ENCODE measurements at places on chromosomes 6 and 20.

- DNase-seq: no peak
Observed at GRCh38 chr6:146768722-146769121, 169.9 kb downstream of the ADGB start.

GRCh38 chr6:92043777-92044176 lies 1375.6 kb downstream of the EPHA7 start:
- DNase-seq: no peak

GRCh38 chr6:111780393-111780792 lies 92.9 kb downstream of the FYN start:
- DNase-seq: no peak

- no peak for DNase-seq
Observed at GRCh38 chr6:41599852-41600445, 38.3 kb upstream of the MDFI start.

GRCh38 chr6:105793130-105793529 lies 293.0 kb upstream of the PRDM1 start:
- DNase-seq: peak; percentile 26

- DNase-seq: no peak
Observed at GRCh38 chr6:158431036-158431435, 118.8 kb downstream of the TULP4 start.

GRCh38 chr6:10205120-10205519 lies 209.8 kb downstream of the TFAP2A start:
- no peak for DNase-seq

- DNase-seq: peak; percentile 98
Observed at GRCh38 chr20:44960103-44960852, at the start of gene TOMM34. Gene TOMM34 (minus strand): TSS chr20:44960397. CDS start chr20:44960333, 64 bp downstream.

- no peak for DNase-seq
Observed at GRCh38 chr6:137762168-137763090, 104.6 kb upstream of the TNFAIP3 start.

- peak; percentile 76 for DNase-seq
Observed at GRCh38 chr6:143941852-143942627, 66.0 kb downstream of the PLAGL1 start.

DNA sequence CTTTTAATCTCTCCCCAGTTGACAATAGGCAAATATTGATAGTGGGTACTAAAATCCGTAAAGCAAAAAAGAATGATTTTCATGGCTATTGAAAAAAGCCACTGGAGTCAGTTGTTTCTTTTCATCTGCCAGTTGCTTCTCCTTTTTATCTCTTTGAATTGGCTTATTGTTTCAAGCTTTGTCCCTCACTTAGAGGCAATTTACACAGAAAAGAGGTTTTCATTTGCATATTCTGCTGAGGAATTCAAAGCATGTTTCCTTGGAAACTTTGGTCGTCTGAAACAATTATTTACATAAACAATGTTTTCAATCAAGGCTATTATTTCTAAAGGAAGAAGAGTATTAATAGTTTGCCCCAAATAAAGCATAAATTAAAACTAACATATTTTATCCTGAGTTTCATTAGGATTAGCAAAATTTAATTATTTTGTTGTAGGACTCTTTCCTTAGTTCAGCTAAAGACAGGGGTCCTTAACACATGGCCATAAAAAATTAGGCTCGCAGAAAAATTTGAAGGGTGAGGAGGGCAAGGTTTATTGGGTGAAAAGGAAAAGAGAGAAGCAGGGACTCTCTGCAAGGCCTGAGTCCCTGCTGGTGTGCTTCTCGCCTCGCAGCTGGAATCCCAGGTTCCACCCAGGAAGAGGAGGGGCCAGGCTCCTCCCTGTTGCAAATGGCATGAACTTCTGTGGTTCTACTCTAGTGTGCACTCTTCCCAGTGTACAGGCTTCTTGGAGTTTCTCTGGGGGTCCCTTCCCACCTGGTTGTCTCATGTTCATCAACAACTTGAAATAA lies 138.8 kb upstream of the LAMA2 start:
- DNase-seq: no peak

DNA sequence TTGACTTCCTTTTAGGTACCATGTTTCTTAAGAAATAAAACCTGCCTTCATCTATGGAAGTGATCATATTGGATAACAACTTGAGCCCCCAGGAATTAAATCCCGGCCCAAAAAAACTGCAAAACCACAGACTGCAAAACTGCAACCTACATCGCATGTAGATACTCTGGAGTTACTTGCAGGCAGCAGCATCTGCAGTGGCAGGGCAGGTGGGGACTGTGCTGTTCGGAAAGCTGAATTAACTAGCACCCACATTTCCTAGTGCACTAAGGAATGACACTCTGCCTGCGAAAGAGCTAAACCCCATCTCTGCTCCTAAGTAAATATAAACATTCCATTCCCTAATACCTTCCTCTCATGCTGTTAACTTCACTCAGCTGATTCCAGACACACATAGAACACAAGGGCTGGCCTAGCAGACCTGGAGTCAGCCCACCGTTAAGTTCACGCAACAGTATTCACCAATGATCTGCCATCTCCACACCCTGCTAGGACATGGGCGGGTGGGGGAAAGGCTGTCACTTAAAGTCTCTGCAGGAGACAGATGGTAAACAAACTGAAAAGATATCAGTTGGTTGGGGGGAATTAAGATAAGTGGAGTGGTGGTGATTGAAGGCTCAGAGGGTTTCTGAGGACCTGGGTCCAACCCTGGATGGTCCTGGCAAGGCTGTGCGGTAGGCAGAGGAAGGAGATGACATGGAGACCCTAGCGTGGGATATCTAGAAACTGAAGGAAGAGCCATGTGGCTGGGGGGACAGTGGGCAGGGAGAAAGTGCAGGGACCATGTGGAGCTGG lies 128.4 kb downstream of the SYCP2 start:
- peak; percentile 27 for DNase-seq

DNA sequence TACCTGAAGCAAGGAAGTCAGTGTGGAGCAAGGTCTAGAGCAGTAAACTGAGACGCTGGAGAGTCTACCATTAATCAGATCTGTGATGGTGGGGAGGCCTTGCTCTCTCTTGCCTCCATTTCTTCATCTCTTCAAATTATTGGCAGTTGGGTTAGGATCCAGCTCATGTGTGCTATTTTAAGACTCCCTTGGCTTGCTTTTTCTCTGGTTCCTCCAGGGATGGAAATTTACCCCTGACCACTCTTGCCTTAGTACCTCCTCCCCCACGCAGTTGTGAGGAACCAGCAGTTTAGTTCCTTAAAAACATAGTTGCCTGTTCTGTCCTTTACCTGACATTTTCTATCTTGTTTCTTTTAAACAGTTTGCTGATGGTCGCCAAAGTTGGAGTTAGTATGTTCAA lies 7.4 kb downstream of the TMEM14C start:
- DNase-seq: no peak

- no peak for DNase-seq
Observed at GRCh38 chr20:53201588-53201987, 229.4 kb downstream of the TSHZ2 start.
